ENCODE measurements at places on chromosomes 5 and 9.

- no peak for DNase-seq
These were observed 47.2 kb downstream of the ARHGEF28 start for GRCh38 chr5:73673161-73673591.

GRCh38 chr5:77852068-77852513, 76.0 kb upstream of the TBCA start:
- DNase-seq: no peak

DNA sequence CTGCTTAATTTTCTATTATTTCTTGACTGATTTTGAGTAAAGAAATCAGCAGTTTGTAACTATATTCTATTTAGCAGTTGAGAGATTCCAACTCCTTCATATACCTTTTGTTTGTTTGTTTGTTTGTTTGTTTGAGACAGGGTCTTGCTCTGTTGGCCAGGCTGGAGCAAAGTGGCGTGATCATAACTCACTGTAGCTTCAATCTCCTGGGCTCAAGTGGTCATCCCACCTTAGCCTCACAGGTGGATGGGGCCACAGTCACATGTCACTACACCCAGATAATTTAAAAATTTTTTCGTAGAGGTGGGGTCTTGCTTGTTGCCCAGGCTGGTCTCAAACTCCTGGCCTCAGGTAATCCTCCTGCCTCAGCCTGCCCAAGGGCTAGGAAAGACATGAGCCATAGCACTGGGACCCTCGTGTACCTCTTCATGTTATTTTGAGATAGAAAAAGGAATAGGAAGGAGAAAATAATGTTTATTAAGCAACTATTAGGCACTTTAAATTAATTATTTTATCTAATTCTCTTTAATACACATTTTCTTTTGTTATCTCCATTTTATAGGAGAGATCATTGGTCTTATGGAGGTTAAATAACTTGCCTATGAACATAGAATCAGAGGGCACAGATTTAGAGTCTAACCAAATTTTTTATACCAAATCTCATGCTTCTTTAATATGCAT, 133.0 kb downstream of the ZNF608 start:
- no peak for DNase-seq

DNA sequence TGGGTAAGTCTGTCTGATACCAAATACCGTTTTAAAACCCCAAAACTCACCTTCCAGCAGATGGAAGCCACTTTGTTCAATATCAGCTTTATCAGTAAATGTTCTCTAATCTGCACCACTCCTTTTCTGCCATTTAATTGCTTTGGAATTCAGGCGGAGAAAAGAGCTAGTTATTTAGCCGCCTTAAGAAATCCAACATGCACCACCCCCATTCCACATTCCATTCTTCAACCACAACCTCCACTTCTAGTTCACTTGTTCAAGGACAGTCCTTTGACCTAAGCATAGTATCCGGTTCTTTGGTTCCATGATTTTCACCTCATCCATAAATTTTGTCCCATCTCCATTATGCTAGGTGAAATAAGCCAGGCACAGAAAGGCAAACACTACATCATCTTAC, 240.1 kb downstream of the DNAH5 start:
- no peak for DNase-seq

DNA sequence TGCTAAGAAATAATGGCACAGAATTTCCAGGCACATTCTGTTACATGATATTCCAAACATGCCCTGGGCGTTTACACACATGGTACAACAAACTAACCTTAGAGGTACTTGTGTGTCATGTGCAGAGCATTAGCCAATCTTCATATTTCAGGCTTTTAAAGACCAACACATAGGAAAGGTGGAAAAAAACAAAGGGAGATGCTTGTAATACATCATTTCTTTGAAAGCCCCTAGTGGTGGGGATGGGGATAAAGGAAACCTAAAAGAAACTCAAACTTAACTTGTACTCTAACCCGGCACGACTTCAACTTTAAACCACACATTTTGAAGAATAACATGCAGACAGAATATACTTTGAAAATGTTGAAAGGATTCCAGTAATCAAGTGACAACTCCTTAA, 133.6 kb downstream of the PTPRD start:
- DNase-seq: no peak

- no peak for DNase-seq
These were observed 133.5 kb upstream of the RAPGEF1 start for GRCh38 chr9:131873335-131873734.

GRCh38 chr9:132985071-132985350, 6.5 kb downstream of the GFI1B start:
- no peak for DNase-seq

DNA sequence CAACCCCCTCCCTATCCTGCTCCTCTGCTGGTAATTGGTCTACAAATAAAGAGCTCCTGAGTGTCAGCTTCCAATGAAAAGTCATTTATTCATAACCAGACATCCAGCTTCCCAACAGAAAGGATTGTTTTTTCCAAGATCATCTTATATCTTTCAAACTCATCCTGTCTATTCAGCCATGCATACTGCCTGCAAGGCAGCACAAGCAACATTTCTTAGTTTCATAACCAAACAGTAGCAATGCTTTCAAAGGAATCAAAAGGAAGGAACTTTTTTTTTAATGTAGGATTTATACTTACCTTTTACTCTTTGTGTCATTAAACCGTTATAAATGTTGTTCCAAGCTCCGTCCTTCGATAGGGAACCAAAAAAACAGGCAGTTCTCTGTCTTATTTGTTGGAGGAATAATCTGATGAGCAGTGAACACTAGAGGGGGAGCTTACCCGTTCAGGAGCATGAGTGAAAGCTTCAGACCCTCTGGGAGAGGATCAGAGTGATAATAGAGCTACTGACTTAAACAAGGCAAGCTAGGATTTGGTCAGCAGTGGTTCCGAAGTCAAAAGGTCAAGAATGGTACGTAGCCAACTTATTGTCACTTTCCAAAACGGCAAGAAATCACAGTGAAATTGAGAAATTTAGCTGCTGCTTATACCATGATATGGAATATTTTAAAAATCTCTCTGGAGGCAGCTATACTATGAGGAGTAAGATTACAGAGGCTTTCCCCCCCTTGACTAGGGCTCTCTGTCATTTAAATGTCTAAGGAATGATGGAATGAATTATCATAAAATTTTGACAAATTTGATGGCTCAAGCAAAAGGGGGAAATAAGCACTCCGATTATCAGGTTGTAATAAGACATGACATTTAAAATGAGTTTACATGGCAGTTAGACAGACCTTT, 892.9 kb downstream of the NR2F1-AS1 start:
- no peak for DNase-seq

GRCh38 chr5:73998489-73998888, 372.5 kb downstream of the ARHGEF28 start:
- no peak for DNase-seq

DNA sequence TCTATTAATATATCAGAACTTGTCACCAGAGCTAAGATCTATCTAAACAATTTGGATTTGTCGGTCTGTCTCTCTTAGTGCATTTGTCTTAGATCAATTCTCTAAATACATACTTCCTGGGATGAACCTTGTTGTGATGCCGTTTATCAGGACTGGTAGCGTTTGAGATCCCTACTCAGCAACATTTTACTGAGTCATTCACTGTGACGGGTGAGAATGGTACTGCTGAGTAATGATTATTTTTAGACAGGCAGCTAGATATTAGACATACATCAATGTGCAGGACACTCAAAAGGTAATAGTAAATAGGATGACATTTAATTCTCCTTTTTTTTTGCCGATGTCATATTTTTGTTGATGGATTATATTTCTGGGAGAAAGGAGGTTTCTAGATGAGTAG, 209.0 kb downstream of the CSNK1G3 start:
- no peak for DNase-seq

GRCh38 chr9:76644171-76644570, 120.1 kb upstream of the PCA3 start:
- DNase-seq: no peak

DNA sequence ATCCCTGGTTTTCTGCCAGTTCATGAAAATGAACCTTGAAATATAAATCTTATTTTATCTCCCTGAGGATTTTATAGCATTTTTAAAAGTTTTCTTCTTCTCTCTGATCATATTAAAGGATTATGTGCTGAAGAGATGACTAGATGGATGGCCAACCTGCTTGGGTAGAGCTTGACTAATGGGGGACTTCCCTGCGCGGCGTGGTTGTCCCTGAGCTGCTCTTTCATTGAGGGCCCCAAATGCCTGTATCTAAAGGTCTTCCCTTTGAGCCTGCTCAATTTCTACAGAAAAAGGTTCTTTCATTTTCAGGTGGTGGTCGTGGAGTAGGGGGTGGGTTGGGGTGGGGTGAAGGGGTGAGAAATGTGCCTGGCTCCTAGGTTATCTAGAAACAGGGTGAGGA, 20.5 kb upstream of the CDKN2AIPNL start:
- no peak for DNase-seq

DNA sequence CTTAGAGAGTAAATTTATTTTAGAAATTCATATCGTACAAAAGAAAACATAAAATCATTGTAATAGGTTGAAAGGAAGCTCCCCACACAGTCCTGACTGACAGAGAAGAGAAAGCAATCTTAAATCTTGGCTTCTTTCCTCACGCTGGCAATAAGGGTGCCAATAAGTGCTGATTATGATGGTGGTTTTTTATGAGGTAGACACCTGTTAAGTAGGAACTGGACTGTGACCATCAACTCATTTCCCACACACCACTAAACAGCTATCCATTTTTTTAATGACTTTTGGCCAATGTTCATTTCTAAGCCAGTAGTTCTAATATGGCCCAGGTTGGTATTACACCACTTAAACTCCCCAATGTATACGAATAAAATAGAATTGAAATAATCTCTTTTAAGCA, 893.5 kb upstream of the NUDT12 start:
- no peak for DNase-seq

DNA sequence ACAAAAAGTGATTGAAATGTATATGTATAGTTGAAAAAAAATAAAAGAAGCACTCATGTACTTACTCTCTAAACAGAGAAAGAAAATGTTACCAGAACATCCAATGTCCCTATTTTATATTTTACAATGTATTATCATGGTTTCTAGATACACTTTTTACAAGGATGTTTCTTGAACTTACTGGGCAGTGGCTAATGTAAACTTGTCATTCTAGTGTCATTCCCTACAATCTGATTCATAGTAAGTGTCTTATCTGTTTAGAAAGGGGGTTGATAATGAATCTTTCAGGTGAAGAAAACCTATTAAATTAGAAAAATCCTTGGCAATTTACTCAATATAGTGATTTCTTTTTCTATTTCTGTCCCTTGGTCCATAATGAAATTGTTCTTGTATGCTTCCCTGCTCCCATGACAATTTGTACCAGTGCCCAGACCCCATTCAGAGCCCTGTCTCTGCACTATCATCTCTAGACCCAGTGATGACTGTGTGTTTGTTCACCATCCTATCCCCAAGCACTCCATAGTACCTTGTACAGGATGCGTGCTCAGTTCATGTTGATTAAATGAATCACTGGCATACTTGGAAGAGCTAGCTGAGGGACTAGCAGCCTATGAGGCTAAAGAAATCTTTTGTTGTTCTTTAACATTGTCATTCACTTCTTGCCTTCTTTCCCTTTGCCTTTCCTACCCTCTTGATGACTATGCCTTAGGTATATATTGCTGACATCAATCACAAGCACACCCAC, 101.2 kb downstream of the HMHB1 start:
- no peak for DNase-seq

- no peak for DNase-seq
These were observed 950.6 kb upstream of the NUDT12 start for GRCh38 chr5:104513121-104513602.

DNA sequence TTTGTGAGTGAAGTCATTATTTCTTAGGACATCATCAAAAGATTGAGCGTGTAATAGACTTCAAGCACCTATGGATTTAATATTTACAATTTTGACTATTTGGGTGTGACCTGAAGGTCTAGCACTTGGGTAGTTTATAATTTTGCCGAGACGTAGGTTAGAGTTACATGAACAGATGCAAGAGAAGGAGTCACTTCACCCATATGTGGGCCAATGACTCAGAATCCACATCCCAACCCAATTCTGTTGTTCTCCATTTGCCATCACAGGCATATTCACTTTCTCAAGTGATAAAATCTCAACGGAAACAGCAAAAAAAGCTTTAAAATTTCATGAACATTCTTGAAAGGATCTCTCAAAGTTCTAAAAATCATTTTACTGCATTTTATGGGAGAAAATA, 12.1 kb upstream of the ERAP1 start:
- no peak for DNase-seq

GRCh38 chr9:91677822-91678436, 254.3 kb upstream of the NFIL3 start:
- no peak for DNase-seq

GRCh38 chr9:104068546-104068945, 25.6 kb upstream of the SMC2 start:
- DNase-seq: no peak

GRCh38 chr9:37342493-37342892, 80.0 kb upstream of the GRHPR start:
- no peak for DNase-seq

DNA sequence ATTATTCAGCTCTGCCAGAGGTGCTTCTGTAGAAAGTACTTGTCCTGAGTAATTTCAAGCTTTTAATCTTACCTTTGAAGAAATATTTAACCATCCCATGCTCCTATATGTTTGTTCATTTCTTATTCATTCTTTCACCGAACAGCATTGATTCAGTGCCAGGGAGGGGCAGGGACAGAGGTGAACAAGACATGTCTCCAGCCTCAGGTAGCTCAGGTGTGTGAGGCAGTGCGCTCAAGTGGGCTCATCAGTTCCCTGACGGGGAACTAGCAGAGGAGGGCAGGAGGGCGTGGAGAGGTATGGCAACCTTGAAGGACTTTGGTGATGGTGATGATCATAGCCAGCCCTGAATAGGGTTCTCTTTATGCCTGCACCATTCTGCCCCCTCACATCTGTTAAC, 25.9 kb downstream of the ERGIC1 start:
- DNase-seq: no peak

DNA sequence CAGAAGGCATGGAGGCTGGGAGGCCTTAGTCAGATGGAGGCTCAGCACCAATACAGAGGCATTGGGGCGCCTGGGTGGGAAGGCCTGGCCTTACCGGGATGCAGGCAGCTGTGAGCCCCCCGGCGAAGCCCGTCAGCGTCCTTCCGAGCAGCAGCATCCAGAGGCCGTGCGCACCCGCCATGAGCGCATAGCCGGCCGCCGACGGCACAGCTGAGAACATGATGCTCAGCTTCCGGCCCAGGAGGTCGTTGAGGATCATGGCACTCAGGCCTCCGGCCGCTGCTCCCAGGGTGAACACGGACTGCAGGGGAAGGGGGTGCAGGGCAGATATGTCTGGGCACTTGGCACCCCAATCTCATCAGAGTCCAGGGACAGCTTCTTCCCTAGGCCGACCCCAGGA, 2.0 kb downstream of the SLC2A6 start:
- DNase-seq: no peak
